Mesothelial cell of epicardium (in vitro differentiated cells): ENCODE measurements at places on chromosomes 12 and 14. TPM values are rescaled to one million over a fixed set of nuclear protein-coding genes. Genes with fewer than 3 reads are reported as not detected.

LIN7A gene
- 9.0 to 10.0 TPM (median 9.9 TPM) in 3 replicates for total RNA-seq

DNA sequence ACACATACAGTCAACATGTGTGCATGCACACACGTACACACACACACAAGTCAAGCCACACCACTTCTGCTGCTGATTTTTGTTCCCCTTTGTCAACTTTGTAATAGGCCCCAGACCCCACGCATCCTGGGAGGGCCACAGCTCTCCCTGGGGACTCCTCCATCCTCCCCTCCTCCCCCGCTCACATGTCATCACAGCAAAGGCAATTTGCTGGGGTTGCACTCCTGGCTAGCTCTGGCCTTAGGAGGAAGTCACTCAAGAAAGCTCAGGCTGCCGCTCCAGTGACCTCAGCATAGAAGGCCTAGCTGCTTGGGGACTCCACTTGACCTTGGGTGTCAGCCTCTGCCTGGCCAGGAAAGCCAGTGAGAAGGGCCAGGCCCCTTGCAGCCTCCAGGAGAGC, 27.2 kb downstream of the NGB start:
- DNase-seq = no peak

DNA sequence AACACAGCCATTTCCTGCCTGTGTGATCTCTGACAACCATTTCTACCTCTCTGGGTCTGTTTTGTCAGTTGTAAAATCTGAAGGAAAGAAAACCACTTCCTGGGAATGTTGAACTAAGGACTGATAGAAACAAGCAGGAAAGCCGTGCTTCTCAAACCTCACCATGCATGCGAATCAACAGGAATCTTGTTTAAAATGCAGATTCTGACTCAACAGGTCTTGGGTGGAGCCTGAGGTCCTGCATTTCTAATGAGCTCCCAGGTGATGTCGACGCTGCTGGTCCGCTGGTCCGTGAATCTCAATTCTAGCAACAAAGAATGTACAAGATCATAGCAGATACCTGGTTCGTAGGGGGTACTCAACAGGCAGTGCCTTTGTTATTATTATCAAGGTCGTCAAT, 38.0 kb upstream of the GPATCH2L start:
- no peak for DNase-seq

OVCH1 gene
- not detected in 3 replicates for total RNA-seq

- DNase-seq = no peak
Observed at GRCh38 chr12:59084511-59085375, 164.4 kb upstream of the LRIG3 start.

GRCh38 chr14:34782031-34782430, 67.6 kb upstream of the CFL2 start:
- DNase-seq = no peak

- no peak for DNase-seq
Observed at GRCh38 chr14:22010545-22011252, 337.1 kb upstream of the OR4E1 start.

STXBP6 gene
- 14.5 to 19.2 TPM (median 16.6 TPM) in 3 replicates for total RNA-seq

BATF gene
- total RNA-seq = 1.4 to 1.8 TPM (median 1.6 TPM) in 3 replicates

GRCh38 chr12:50241178-50241577, 42.1 kb downstream of the LIMA1 start:
- DNase-seq = no peak

DNA sequence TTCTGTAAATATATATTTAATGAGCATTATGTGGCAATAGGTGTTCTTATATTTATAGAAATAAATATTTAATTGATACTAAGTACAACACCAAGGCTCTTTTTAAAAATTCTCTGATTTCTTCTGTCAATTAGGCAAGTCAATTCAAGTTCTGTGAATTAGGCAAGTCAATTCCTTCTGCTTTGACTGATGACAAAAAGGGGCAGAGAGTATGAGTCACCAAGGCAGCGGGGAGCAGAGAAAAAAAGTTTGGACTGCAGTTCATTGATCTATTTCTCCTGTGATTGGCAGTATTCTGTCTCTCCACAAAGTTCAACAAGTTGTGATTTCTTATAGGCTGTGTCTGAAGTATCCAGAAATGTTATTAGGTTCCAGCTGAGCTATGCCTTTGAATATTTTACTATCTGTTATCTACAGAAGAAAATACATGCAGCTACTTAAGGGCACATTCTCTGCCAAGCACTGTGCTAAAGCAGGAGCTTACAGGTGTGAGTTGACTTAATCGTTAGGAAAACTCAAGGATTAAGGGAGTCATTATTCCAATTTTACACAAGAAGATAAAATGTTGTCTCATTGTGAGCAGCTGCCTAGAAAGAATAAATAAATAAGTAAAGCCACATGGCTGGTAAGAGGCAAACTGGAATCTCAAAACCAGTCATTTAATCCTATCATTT, 206.4 kb upstream of the ALG10B start:
- DNase-seq = no peak

DNA sequence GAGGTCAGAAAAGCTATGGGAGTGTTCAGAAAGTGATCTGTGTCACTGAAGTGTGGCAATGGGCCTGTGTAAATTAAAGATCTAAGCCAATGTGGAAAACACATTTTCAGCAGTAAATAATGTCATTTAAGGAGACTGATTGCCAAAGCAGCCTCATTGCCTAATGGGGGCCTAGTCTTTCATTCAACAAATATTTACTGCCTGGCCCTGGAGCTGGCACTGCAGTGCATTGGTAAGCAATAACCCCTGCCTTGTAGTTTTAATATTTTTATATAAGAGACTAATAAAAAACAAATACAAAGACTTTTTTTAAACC, 326.6 kb downstream of the BTG1 start:
- no peak for DNase-seq

PLXNC1 gene
- 3.0 to 3.6 TPM (median 3.4 TPM) in 3 replicates for total RNA-seq

- DNase-seq = no peak
Observed at GRCh38 chr12:52164624-52165023, 27.2 kb downstream of the KRT80 start.

GRCh38 chr12:64125913-64126312, 96.2 kb downstream of the KICS2 start:
- DNase-seq = no peak

DNA sequence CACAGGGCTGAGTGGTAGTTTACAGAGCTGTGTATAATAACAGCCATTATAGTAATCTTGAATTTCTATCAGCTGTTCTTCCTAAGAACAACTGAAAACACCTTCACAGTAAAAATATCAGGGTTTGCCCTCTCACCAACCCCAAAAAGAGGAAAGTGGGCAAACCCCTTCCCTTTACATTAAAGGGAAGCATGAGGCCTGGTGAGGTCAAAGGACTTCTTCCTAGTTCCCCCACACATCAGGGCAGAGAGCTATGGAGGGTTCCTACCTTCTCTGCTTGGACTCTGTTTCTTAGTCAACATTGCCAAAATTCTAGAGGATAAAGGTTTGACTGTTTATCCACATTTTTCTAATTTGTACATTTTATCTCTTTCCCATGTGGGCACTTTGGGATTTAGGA, 4.4 kb upstream of the RPAP3 start:
- DNase-seq = no peak
